ENCODE measurements at places on chromosomes 5 and 9.

DNA sequence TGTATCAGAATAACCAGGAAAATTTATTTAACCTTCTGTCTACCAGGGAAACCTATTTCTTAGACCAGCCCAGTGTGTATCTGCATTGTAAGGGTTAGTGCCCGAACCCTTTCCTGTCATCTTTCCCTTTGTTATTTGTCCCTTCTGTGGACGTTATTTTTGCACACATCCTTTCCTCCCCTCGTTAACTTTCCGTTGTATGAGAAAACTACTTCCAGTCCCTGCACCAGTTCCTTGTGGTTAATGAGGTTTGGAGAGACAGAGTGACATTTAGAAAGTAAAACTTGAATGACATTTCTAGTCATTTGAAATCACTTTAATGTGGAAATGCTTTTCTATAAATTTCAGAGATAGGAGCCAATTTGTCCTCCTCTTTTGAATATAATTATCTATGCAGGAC lies 4.3 kb upstream of the IFNB1 start:
- DNase-seq = no peak

GRCh38 chr5:151214614-151215545 lies 9.0 kb downstream of the CCDC69 start:
- DNase-seq = no peak

DNA sequence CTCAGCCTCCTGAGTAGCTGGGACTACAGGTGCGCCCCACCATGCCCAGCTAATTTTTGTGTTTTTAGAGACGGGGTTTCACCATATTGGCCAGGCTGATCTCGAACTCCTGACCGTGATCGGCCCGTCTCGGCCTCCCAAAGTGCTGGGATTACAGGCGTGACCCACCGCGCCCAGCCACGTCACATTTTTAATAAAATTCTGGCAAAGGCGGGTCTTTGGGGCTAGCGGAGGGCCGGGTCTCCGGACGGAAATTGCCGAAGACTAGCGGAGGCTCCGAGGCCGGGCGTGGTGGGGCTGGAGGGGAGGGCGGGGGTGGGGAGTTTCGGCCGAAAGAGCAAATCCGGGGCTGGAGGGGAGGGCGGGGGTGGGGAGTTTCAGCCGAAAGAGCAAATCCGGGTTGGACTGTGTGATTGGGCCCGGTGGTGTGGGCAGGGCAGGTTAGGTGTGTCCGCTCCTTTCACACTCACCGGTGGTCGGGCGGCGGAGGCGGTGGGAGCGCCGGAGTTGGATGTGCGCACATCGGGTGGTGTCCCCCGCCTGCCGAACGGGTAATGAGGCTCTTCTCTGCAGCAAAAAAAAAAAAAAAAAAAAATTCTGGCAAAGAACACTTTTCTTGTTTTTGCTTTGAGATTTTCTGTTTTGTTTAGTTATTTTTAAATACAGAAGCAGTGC lies 27.1 kb downstream of the RUFY1 start:
- no peak for DNase-seq

- no peak for DNase-seq
Observed at GRCh38 chr5:59769832-59770231, 123.7 kb downstream of the PDE4D start.

DNA sequence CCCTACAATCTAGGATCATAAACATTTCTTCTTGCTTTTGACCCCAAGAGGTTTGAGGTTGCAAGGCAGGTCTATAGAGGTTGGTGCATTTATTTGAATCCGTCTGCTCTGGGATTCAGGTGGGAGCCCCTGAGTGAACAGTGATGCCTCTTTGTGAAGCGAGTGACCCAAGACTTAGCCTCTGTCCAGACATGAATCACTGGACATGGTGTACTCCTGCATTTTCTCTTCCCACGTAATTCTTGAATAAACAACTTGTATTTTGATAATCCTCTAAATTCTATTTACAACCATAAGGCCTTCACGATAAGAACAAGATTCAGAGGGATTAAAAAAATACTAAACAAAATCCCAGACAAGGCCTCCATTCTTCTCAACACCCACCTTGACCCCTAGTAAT lies 67.5 kb upstream of the PLPP6 start:
- no peak for DNase-seq

GRCh38 chr9:125679597-125680189 lies 27.3 kb downstream of the MAPKAP1 start:
- no peak for DNase-seq

All from GM04504 (cell line).